ENCODE measurements at places on chromosomes 13 and 19.

DNA sequence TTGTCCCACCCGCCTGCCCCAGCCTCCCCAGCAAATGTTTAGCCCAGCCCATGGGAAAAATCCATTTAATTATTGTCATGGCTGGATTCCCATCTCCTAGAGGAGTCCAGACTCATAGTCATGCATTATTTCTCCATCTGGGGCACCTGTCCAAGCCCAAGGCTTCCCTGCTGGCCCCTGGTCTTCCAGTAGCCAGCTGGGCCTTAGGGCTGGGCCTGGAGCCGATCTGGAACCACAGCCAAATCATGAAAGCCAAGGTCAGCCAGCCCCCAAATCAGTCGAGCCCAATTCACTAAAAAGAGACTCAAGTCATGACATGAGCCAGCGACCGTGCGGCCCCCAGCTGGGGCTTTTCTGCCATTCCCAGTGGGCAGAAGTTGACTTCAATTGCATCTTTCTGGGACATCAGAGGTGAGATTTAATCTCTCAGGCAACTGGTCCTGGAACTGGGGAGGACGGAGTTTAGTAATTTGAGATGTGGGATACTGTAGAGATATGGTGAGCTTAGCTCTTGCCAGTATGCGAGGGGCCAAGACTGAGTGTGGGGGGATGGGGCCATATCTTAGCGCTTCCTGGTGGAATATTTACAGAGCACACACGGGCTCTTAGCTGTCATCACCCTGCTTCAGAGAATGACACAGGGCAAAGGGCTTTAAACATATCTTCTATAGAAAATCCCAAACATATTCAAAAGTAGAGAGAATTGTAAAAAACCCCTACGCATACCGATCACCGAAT is 9.4 kb upstream of the PGLYRP2 start:
- no peak for DNase-seq

DNA sequence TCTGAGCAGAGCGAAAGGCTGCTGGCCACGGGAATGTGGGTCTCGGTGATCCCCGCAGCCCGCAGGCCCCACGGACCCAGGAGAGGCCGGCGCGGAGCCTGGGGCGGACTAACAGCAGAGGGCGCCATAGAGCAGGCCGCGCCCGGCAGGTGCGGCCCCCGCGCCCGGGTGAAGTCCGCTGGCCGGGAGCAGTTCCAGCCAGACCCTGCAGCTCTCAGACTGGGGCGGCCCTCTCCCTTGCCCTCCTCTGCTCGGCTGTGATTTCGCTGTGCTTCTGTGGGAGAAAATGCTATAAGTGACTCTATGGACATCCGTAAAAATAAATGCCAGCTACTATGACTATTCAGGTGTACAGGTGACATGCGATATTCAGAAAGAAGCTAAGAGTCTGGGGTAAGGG is 37.7 kb downstream of the GSX1 start:
- peak; percentile 38 for DNase-seq

DNA sequence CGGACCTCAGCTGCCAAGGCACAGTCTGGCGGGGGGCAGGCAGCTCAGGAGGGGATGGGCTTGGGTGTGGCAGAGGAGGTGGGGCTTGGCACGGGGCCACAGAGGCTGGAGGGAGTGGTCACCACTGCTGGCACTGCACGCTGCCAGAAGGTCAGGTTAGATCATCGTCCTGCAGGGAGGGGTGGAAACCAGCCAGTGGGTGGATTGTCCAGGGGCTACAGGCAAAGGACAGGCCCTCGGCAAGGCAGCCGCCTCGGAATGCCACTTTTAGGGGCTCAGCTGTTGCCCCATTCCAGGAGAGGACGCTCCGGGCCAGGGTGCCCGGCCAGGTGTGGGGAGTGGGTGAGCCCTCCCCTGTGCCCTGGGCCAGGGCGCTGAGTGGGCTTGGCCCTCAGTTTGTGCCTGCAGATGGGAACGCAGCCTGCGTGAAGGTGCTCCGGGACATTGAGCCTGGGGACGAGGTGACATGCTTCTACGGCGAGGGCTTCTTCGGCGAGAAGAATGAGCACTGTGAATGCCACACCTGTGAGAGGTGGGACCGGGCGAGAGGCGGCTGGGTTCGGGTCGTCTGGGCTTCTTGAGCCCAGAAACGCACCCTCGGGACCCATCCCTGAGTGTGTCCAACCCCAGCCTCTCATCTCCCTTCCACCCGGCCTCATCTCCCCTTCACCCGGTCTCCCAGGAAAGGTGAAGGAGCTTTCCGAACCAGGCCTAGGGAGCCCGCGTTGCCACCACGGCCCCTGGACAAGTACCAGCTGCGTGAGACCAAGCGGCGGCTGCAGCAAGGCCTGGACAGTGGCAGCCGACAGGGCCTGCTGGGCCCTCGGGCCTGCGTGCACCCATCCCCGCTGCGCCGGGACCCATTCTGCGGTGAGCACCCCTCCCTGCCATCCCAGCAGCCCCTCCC is 6.4 kb downstream of the KMT5C start:
- no peak for DNase-seq

- no peak for DNase-seq
Measured at GRCh38 chr13:75073786-75074185, 408.2 kb downstream of the TBC1D4 start.

DNA sequence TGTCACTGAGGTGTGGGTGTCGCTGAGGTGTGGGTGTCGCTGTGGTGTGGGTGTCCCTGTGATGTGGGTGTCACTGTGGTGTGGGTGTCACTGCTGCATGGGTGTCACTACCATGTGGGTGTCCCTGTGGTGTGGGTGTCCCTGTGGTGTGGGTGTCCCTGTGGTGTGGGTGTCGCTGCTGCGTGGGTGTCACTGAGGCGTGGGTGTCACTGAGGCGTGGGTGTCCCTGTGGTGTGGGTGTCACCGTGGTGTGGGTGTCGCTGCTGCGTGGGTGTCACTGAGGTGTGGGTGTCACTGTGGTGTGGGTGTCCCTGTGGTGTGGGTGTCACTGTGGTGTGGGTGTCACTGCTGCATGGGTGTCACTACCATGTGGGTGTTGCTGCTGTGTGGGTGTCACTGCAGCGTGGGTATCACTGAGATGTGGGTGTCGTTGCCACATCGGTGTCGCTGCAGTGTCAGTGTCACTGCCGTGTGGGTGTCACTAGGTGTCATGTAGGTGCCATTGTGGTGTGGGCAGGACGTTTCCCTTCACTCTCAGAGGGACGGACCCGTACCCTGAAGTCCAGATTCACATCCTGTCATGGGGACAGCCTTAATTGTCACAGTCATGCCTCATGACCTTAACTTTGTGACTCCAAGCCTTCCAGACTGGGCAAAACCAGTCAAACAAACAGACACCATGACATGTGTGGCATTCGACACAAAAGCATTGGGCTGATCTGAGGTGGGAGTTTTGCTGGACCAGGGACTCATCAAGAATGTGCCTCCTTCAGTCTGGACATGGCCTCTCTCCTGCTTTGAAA is 12.7 kb upstream of the GAS6 start:
- no peak for DNase-seq

DNA sequence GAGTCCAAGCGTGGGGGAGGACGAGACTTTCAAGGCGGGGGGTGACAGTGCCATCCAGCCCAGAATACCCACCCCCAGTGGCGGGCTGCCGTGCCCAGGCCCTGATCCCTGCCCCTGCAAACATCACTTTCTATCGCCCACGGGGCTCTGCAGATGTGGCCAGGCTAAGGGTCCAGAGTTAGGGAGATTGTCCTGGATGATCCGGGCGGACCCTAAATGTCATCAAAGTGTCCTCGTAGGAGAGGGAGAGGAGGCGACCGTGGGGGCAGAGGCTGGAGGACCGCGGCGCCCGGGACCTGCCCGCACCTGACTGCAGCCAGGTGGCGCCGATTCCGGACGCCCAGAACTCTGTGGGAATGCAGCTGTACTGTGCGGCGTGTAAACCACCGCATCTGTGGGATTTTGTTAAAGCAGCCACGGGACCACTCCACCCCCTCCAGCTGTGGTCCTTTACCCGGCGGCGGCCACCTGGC is 32.4 kb downstream of the GJA3 start:
- no peak for DNase-seq

- no peak for DNase-seq
Measured at GRCh38 chr19:38699647-38700349, 44.5 kb downstream of the CAPN12 start.

- no peak for DNase-seq
Measured at GRCh38 chr13:66415444-66415843, 814.7 kb downstream of the PCDH9 start.

GRCh38 chr13:24407844-24408243 is 98.5 kb downstream of the C1QTNF9 start:
- no peak for DNase-seq

DNA sequence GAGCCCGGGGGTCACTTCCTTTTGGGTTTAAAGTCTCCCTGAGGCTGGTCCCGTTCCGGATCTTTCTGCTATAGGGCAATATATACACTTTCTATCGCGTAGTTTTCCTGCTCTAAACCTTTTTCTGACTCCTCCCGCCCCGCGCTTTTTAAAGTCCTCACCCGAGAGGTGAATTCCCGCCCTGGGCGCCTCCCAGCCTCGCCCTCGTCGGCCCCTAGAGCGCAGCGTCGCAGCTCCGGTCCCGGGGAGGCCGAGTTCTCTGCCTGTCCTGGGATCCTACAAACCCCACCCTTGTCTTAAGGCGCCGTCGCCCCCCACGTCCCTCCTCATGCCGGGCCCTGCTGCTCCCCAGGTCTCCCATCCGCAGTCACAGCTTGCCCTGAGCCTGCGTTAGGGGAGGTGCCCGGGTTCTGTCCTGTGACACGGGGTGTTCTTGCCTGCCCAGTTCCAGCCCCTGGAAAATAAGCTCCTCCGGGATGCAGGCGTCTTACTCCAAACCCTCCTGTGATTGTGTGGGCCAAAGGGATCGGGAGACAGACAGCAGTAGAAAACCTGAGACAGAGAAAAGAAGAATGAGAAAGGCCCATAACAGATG is 491 bp downstream of the ZNF525 start:
- DNase-seq: peak; percentile 11

DNA sequence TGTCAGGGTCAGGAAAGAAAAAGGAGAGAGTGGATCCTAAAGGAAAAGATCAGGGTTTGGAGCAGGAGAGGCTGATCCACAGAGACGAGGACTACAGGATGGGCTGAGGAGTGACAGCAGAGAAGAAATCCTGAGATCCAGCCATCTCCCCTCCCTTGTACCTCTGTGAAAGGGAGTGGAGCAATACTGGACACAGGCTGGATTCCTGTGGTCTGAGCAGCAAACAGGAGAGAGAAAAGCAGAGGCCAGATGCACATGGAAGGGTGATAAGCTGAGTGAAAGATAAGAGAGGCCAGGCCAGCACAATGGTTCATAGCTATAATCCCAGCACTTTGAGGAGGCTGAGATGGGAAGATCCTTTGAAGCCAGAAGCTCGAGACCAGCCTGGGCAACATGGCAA is 472.1 kb upstream of the TSHZ3 start:
- DNase-seq: no peak

DNA sequence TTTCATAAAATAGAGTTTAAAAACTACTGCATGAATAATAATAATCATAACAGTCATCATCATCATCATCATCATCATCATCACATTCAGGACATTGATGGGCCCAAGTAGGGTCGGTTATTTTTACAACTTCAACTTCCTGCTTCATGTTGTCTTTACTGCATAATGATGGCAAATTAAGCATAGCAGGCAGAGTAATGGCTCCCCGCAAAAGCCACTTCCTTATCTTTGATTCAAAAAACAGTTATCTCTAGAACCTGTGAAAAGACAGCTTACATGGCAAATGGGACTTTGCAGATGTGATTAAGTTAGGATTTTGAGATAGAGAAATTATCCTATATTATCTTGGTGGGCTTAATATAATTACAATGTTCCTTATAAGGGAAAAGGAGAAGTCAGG is 792.9 kb downstream of the LIG4 start:
- no peak for DNase-seq

DNA sequence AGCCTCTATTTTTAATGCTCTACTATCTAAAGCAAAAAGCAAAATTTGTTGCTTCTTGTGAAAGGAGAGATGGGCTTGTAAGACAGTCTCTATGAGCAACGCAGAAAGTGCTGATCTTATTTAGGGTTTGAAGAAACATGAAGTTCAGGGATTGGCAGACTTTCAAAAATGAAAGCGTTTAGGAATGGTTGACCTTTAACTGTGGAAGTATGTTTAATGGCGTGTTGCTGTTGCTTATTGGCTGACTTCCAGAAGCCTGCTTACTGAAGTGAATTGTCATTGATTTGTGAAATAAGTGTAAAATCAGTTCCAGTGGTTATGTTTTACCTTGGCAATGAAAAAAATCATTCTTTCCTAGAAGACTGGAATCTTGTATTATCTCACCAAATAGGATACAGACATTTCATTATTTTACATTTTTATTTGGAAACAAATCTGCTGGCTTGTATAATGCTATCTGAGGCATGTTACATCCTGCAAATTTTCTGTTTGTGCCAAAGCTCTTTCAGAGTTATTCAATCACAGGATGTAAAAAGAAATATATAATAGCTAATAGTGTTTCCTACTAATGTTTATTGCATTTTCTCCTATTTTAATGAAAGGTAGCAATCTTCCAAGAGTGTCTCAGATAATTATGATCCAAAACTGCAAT is 221.3 kb upstream of the SLITRK6 start:
- DNase-seq: no peak

DNA sequence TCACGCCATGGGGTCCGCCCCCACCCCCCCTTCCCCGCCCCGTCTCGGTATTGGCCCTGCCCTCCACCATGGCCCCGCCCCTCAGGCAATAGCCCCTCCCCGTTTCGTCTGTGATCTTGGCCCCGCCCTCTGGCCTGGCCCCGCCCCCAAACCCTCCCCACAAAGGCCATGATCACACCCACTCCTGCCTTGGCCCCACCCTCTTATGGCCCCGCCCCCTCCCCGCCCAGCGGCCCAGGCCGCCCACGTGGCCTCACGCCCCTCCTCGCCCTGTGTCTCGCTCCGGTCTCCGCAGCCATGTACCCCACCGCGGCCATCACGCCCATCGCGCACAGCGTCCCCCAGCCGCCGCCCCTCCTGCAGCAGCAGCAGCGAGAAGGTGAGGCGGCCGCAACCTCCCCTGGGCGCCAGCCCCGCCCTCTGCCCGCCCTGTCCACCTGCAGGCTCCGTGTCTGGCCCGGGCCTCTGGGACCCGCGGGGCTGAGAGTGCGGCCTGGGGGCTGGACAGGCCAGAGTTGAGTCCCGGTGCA is 61.3 kb downstream of the CELF5 start:
- DNase-seq: peak; percentile 85

DNA sequence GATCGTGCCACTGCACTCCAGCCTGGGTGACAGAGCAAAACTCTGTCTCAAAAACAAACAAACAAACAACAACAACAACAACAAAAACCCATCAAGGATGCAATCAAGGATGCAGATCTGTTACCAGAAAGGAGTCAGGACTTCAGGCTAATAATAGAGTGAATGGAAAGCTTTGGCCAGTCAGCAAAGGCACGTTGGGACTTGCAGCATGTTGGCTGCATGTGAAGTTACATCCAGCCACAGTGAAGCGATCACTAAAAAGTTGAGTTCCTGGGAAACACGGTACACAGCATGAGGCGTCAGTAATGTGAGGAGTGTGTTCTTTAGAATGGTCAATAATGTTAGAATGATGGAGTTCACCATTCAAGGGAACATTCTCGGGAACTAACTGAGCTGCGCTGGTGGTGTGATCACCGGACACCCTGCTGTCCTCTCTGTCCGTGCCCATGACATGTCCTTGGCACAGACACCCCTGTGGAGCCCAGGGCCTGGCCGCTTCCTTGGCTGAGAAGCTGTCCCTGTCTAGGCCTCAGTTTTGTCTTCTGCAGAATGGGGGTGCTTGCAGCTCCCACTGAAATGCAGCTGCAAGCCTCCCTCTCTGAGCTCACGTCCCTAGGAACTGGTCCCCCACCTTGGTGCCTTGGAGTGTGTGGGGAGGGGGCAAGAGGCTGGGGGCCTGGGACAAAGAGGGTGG is 2.3 kb upstream of the LGALS7B start:
- no peak for DNase-seq
